ENCODE measurements at places on chromosomes 16 and 17. TPM values are rescaled to one million over a fixed set of nuclear protein-coding genes. Genes with fewer than 3 reads are reported as not detected.
A peak's percentile ranks its signal among the peaks of the same experiment; 100 is the strongest.

GRCh38 chr17:733743-734142, 1.3 kb downstream of the TLCD3A start:
- no peak for DNase-seq

Gene NOTUM
- 0.66 TPM for total RNA-seq

DNA sequence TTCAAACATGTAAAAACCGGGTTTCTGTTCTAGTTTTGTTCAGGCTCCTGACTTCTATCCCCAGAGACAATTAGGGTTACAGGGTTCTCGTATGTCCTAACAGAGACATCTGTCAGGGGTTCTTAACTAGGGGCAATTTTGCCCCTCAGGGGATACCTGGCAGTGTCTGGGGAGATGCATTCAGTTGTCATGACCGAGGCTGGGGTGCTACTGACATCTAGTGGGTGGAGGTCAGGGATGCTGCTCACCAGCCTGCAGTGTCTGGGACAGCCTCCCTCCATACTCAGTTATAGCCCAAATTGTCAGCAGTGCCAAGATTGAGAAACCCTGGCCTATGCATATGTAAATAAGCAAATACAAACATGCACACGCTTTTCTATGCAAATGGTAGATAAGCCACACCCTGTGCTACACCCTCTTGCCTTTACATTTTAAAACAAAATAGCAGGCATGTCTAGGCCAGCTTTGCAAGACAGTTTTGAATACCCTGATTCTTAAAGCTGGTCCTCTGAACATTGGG, 37.4 kb downstream of the CLEC16A start:
- DNase-seq, result peak; percentile 43

Gene ZPBP2
- not detected for total RNA-seq

GRCh38 chr16:20952139-20952920, 51.8 kb downstream of the LYRM1 start:
- no peak for DNase-seq

- DNase-seq, result peak; percentile 28
Measured at GRCh38 chr16:87149051-87149450, 168.1 kb downstream of the C16orf95 start.

DNA sequence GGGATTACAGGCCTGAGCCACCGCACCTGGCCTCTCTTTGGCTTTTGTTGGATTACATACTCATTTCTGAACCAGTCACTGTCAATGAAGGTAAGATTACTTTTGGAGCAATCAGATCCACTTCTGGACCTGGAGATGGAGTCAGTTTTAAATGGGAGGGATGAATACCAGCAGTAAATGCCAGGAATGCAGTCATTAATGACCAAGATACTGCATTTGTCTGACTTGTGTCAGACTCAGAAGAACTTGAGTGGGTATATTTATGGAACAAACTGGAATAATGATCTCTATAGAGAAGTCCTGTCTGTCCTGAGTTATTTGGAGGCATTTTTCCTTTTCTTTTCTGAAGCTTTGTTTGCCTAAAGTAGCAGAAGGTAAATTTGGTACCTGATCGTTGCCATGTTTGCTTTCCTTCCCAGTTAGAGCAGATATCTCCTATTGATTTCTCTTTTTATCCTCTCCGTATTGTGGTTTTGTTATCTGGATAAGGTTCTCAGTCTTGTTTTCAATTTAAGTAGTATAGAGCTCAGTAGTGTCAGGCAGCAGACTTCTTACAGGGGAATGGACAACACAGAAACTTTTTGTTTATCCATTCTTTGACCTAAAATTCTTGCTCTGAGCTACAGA, 10.7 kb downstream of the NLK start:
- no peak for DNase-seq

- DNase-seq, result no peak
Measured at GRCh38 chr16:23334457-23334853, 32.4 kb downstream of the SCNN1B start.
